ENCODE measurements at places on chromosomes 5 and 9.

- DNase-seq, result no peak
Observed at GRCh38 chr5:122465031-122465577, 153.1 kb downstream of the SNCAIP start.

- peak; percentile 22 for DNase-seq
Observed at GRCh38 chr5:59799668-59800346, 93.7 kb downstream of the PDE4D start.

- DNase-seq, result no peak
Observed at GRCh38 chr5:149415066-149415967, 36.2 kb upstream of the IL17B start.

- no peak for DNase-seq
Observed at GRCh38 chr5:526456-527088, 2.3 kb upstream of the SLC9A3 start.

- DNase-seq, result no peak
Observed at GRCh38 chr5:142924135-142924883, 154.1 kb downstream of the ARHGAP26 start.

DNA sequence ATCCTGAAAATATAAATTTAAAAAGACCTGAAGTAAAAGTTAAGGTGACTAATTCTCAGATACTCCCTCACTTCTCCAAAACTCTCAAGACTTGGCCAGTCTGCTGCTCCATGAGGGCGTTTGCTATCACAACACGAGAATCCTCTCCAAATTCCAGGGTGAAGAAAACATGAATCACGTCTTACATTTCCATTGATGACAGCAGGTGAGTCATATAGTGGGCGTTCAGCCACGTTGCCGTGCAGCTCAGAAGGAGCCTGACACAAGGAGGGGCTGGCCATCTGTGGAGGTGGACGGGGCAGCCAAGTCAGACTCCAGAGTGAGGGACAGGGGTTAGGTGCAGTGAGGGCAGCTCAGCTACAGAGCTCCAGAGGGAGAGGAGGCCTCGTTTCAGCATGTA is 555.1 kb upstream of the ADAMTS16 start:
- no peak for DNase-seq

GRCh38 chr9:129317179-129318011 is 139.3 kb upstream of the IER5L start:
- no peak for DNase-seq

GRCh38 chr5:32027717-32028458 is 146.2 kb downstream of the GOLPH3 start:
- DNase-seq, result no peak

- DNase-seq, result no peak
Observed at GRCh38 chr5:107129051-107129450, 541.7 kb downstream of the EFNA5 start.

DNA sequence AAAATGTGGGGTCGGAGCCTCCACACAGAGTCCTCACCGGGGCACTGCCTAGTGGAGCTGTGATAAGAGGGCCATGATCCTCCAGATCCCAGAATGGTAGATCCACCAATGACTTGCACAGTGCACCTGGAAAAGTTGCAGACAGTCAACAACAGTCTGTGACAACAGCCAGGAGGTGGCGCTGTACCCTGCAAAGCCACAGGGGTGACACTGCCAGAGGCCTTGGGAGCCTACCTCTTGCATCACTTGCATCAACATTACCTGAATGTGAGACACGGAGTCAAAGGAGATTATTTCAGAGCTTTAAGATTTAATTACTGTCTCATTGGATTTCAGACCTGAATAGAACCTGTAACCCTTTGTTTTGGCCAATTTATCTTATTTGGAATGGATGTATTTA is 614.1 kb upstream of the CDH9 start:
- no peak for DNase-seq

DNA sequence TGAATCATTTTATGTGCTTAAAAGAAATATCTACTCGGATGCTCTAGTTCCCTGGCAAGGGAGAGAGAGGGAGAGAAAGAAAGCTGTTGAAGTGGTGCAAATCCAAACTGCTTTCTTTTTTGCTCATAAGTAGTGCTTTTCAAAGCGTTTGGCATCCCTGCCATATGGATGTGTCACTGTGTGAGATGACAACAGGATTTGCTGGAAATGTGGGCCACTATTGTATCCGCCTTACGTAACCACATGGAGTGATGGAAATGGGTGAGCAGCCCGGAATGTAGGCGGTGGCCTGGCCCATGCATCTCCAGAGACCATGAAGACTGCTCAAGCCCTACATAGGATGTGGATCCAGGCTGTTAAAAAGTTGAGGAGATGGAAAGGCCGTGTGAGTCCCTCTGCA is 30.8 kb downstream of the TJP2 start:
- no peak for DNase-seq

GRCh38 chr5:158875272-158875679 is 224.4 kb downstream of the EBF1 start:
- DNase-seq, result no peak

DNA sequence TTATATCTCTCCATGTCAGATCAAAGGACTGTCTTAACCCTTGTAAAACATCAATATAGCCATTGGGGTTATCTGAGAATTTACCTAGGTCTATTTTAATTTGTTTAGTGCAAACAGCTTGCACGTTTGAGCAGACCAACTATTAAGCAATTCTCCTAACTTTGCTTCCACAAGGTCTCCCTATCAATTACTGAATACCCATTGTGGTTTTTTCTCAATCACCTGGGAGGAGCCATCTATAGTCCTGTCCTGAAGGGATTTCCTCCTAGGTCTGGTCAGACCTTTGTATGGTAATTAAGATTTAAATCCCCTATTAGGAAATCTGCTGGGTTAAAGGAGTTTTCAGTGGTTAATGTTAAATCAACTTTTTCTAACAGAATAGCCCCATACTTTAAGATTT is 48.9 kb upstream of the S1PR3 start:
- DNase-seq, result no peak

- DNase-seq, result no peak
Observed at GRCh38 chr9:130382636-130383349, 62.0 kb upstream of the ASS1 start.

GRCh38 chr5:142422429-142422828 is 97.6 kb upstream of the SPRY4 start:
- no peak for DNase-seq

- DNase-seq, result no peak
Observed at GRCh38 chr5:121968910-121969607, 7.3 kb downstream of the SRFBP1 start.

DNA sequence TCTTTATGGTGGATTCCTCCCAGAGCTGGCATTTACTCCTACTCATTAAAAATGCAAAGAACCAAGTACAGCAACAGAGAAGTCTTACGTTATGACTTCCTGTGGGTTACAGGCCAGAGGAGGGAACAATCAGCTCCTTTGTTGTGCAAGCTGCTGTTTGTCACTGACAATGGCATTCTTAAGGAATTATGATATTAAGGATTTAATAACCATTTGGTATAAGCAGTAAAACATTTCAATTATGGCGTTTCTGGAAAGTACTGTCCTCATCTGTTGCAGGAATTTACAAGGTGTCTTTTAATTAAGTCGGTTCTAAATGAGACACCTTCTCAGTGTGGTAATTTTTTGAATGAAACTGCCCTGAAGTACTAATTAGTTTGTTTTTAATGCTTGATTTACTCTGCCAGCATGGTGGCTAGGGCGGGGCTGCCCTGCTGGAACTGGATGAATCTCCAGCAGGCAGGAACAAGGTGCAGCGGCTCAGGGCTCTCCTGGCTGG is 49.1 kb upstream of the VDAC1 start:
- DNase-seq, result no peak

DNA sequence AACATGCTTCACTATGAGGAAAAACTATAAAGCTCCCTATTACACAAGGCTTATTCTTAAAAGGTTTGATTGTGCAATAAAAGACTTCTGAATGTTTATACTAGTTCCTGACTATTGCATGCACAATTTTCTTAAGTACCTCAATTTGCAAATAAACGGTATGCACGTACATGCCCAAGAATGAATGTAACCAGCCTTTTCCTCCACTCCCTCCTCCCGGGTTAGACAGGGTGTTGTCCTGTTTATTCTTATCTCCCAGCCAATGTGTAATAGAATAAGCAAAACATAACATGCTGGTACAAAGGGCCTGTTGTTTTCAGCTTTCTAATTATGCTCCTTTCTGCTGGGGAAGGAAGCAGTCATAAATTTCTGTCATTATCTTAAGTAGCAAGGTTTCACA is 79.1 kb downstream of the AOPEP start:
- DNase-seq, result no peak

GRCh38 chr5:65141493-65141892 is 340.2 kb downstream of the ADAMTS6 start:
- no peak for DNase-seq

- DNase-seq, result no peak
Observed at GRCh38 chr9:132975961-132976360, 2.5 kb upstream of the GFI1B start.

GRCh38 chr5:4572311-4573100 is 567.6 kb upstream of the ADAMTS16 start:
- DNase-seq, result no peak

- no peak for DNase-seq
Observed at GRCh38 chr5:132477784-132478365, 12.7 kb downstream of the IRF1 start.

DNA sequence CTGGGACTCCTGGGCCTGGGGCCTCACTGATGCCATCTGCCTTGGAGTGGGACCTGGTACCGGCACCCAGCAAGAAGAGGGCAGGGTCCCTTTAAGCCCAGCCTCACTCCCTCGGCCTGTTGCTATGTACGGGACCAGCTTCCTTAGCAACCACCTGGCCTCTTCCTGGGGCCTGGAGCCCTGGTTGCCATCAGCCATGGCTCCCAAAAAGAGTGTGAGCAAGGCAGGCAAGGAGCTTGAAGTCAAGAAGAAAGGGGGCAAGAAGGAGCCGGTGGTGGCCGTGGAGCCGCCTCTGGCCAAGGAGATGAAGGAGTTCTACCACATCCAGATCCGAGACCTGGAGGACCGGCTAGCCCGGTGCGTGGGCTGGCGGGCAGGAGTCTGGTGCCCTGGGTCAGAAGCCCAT is at the start of gene CFAP157:
CFAP157 (plus strand) TSS at position 153 of the 406 bp plus-strand sequence; CDS start at position 197, 44 bp downstream.
- no peak for DNase-seq

DNA sequence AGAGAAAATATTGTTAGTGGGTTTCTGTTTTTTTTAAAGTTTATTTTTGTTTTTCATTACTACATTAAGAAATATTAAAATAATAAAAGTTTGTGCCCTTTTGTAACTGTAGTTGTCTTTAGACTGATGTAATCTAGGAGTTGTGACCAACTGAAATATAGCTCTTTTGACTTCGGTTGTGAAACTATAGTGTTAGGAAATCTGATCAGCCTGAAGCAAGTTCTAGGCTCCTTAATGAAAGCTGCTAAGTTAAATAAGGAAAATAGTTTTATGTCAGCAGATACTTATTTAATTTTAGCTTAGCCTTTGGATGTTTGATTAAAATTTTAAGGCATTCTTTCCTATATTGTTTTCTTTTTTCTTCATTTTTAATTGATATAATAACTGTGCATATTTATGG is 14.2 kb downstream of the AP3S1 start:
- no peak for DNase-seq

- no peak for DNase-seq
Observed at GRCh38 chr5:91928754-91929521, 545.8 kb upstream of the ARRDC3 start.

DNA sequence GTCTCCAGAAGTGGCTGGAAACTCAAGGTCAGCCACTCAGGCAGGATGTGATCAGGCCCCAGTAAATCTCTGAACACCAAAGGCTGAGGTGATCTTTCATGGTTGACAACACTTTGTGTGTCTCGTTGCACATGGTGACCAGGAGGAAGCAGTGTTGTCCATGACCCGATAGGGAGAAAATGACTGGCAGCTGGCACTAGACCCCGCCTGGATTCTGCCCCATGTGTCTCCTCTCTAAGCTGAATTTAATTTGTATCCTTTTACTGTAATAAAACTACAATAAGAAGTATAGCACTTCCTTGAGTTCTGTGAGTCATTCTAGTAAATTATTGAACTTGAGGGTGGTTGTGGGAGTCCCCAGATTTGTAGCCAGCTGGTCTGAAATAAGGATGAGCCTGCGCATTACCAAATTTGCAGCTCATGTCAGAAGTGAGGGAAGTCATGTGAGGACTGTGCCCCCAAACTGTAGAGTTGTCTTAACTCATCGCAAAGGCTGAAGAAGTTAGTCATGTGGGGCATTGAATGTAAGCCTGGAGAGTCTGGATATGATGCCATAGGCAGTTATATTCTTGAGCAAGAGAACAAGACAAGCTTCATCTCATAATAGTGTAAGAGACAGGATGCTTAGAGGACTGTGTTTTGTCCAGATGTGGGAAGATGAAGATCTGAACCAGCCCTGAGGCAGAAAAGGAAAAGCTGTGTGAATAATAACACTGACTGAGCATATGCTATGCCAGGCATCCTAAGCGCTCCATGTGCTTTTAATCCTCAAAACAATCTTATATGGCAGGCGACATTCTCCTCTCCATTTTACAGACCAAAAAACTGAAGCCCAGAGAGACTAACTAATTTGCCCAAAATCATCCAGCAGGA is 55.9 kb downstream of the TMEM215 start:
- DNase-seq, result no peak

- no peak for DNase-seq
Observed at GRCh38 chr9:137441289-137441934, at the start of gene ENTPD8. Gene ENTPD8 (minus strand): TSS chr9:137441357. CDS start chr9:137438285, 3,072 bp downstream.

DNA sequence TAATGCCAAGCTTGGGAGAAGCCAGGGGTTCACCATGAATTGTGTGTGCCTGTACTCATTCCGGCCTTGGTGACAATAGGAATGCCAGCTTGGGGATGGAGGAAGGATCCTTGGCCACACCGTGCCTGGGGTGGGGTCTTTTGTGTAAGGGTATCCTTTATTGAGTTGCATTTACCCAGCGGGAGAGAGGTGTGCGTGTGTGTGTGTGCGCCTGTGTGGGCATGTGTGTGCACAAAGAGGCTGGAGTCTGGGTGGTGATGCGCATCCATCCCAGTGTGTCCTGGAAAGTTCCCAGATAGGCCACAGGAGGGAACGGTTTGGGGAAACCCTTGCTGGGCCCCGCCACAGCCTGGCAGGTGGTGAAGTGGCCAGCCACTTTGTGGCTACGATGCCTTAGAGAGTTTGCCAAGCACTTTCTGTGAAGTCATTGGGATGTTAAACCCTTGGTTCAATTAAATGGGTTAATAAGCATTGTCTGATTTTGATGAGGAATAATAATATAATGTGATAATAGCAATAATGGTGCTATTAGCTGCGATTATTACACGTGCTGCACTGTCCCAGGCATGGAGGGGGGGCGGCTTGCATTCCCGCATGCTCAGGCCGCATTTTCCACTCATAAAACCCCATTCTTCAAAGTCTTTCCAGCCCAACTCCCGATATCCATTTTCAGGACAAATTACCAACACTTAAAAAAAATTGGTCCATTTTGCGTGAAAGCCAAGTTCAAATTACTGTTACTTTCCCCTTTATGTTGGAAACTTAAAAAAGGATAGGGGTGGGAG is 13.7 kb downstream of the PITX1 start:
- no peak for DNase-seq

- DNase-seq, result no peak
Observed at GRCh38 chr5:138874241-138874640, 894 bp downstream of the LRRTM2 start.

DNA sequence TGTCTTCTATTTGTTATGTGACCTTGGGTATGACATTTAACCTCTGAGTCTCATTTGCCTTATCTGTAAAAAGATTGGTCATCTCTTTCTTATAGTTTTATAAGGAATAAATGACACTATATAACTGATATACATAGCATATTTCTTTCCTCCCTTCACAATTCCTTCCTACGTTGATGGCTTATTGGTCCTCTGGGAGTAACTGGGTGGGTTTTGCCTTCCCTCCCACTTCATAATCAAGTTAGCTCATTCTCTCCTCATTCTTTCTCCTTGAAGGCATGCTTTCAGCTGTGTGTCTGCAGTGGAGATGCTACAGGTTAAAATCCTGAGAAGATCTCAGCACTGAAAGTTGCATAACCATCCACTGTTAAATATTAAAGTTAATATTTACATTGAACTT is 382.4 kb downstream of the TMEM38B start:
- no peak for DNase-seq

Data from T-helper 2 cell treated with Interferon-gamma antibody and Interleukin-4, amounts not matched to agents 5 μg/mL and 100 μg/mL, for 36 hours (primary cell).